Ecto neural progenitor cell (in vitro differentiated cells): ENCODE measurements at places on chromosomes 6 and 20.

DNA sequence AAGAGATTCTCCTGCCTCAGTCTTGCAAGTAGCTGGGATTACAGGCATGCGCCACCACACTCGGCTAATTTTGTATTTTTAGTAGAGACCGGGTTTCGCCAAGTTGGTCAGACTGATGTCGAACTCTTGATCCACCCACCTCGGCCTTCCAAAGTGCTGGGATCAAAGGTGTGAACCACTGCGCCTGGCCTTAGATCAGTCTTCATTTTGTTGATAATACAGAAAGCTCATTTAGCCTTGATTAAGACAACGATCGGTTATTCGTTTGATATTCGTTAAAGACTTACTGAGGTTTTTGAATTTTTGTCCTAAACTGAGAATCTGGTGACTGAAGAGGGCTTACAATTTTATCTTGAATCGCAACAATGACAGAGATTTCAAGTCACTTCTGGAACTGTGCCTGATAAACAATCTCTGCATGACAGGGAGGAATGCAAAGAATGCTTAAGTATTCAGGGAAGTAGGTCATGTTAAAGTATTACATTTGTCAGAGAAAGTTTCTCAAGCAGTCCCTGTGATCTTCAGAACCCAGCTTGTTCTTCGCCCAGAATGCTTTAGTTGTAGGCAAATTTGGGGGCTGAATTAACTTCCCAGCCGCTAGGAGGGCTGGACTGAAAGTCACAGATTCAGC lies 14.8 kb downstream of the AKAP12 start:
- DNase-seq: no peak

GRCh38 chr20:60960500-60960899 lies 291.6 kb upstream of the CDH4 start:
- no peak for DNase-seq

- DNase-seq: no peak
These were observed 78.2 kb upstream of the ARID1B start for GRCh38 chr6:156699017-156699421.

DNA sequence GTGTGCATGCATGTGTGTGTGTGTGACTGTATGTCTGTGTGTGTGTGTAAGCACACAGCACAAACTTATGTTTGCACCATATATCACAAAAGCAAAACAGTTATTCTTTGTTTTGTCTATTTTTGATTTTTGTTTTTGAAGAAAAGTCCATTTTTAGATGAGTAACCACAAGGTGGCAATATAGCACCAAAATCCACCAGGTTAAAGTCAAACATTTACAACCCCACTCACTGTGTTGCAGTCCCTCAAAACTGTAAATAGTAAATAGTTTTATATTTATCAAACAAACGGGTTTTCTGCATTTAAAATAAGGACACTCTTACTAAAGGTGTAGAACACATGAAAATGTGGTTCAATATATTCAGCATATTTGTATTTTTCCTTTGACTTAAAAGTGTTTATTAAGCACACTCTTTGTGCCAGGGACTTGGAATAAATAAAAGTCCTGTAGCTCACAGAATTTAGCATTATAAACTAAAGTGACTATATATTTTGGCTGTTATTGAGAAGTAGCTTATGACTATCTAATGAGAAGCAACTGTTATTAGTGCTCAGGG lies 118.5 kb downstream of the GFRAL start:
- no peak for DNase-seq

- DNase-seq: peak; percentile 82
These were observed 224.5 kb downstream of the PREX1 start for GRCh38 chr20:48603116-48603818.

DNA sequence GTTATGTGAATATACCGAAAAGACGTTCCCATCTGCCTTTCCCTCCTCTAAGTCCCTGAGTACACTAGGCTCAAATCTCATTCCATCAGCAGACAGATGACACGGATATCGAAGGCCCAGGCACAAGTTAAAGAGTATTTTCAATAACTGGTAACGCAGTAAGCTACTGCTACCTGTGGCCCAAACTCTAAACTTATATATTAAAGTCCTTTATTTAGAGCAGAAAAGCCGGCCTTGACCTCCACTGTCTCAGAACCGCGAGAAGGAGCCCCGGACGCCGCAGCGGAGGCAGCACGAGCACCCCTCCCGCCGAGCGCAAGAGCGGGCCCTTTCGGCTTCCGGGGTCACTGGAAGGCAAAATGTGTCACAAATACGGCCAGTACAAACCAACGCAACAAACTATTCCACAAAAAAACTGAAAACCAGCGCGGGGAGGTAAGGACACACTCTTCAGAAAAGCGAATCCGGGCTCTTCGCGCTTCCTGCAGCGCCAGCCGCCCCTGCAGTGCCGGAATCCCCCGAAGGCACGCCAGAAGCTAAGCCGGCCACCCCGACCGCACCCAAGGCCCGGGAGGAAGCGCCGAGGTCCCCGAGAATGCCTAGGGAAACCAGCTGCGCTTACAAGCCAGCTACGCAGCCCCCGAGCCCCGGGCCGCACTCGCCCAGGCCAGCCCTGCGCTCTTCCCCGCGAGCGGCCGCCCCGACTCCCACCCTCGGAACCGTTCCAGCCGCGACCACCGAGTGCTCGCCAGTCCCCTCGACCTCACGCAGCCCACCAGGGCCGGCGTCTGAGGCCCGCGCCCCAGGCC lies 681 bp downstream of the DIDO1 start:
- DNase-seq: peak; percentile 62

GRCh38 chr6:111609028-111609820 lies 3.5 kb upstream of the TRAF3IP2 start:
- peak; percentile 35 for DNase-seq

- no peak for DNase-seq
These were observed 912.1 kb downstream of the PHF3 start for GRCh38 chr6:64547594-64548268.

GRCh38 chr6:137901454-137901853 lies 34.4 kb downstream of the TNFAIP3 start:
- no peak for DNase-seq

GRCh38 chr6:161837854-161838253 lies 564.0 kb upstream of the AGPAT4 start:
- no peak for DNase-seq

GRCh38 chr20:23670361-23670760 lies 18.5 kb downstream of the CST4 start:
- no peak for DNase-seq

DNA sequence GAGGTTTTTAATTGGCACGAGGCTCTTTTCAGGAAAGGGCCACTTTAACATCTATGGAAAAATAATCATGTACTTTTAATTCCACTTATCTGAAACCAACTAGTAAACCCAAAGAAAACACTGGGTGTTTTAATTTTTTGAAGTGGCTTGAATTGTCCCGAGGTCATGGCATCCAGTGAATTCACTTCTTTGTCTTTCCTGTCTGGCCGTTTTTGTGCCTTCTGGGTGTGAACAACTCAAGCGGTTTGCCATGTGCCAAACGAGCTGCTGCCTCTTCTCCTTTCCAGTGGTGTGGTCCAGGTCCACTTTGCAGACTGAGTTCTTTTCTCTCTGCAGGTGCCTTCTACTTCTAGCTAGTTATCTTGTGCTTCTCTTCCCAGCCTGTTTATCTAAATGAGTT lies 117.5 kb downstream of the PLCB4 start:
- no peak for DNase-seq

GRCh38 chr6:126170978-126171382 lies 168.9 kb upstream of the CENPW start:
- DNase-seq: no peak

DNA sequence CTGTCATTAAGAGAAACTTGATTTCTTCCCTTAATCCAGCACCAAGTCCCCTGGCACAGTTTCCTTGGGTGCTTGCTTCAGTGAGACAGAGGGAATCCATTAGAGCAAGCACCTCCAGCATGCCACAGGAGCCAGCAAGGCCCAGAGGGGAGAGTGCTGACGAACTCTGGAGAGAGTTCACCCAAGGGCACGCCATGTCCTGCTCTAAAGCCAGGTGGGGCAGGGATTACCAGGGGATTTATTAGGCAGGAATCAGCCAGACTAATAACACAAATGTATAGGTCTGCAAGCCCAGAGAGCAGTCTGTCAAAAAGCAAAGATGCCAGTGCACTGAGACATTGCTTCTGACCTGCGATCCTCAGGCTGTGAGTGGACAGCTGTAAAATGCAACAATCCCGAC lies 155.4 kb upstream of the SYNDIG1 start:
- DNase-seq: no peak

- DNase-seq: no peak
These were observed at the start of gene OGFR for GRCh38 chr20:62804627-62805154. Gene OGFR (plus strand): TSS chr20:62804835. CDS start chr20:62804860, 25 bp downstream.

DNA sequence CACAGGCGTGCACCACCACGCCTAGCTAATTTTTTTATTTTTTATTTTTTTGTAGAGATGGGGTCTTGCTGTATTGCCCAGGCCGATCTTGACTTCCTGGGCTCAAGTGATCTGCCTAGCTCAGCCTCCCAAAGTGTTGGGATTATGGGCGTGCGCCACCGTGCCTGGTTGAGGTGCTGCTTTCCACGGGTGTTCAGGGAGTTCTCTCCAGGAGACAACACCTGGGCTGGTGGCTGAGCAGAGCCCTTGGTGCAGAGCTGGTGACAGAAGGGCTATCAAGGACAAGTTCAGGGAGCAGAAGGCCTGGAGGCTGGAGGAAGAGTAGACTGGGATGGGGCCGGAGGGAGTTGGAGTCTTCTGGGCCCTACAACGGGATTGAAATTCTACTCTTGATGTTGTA lies 34.6 kb downstream of the TFAP2C start:
- DNase-seq: no peak

- DNase-seq: no peak
These were observed 121.5 kb downstream of the PAX1 start for GRCh38 chr20:21826976-21827375.

- peak; percentile 24 for DNase-seq
These were observed 1567.8 kb upstream of the DEFB115 start for GRCh38 chr20:29689411-29690225.

DNA sequence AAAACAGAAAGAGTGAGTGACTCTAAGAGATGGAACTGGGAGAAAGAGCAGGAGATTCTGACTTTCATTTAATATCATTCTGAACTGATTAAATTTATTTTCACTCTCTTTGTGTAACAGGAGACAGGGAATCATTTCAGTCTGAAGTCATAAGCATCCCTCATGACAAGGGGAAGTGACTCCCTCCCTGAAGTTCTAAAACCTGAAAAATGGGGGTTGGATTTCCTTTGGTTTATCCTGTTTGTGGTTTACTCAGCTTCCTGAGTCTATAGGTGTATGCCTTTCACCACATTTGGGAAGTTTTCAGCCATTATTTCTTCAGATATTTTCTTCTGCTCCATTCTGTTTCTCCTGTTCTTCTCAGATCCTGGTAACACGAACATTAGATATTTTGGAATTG lies 3.4 kb upstream of the FKBP1A start:
- no peak for DNase-seq

- DNase-seq: no peak
These were observed 634.5 kb downstream of the QKI start for GRCh38 chr6:164048840-164049516.

DNA sequence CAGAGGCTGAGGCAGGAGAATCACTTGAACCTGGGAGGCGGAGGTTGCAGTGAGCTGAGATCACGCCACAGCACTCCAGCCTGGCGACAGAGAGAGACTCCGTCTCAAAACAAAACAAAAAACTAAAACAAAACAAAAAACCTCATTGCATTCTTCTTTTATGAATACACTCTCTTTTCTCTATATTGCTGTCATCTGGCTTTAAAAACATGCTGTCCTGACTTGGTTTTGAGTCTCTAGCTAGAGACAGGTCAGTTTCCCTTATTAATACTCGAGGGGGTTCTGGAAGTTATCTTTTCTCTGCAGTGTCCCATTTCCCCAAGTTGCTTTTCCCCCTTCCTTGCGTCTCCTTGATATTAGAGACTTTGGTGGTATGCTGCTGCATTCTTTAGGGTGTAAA lies 50.9 kb downstream of the RIOK1 start:
- DNase-seq: no peak

DNA sequence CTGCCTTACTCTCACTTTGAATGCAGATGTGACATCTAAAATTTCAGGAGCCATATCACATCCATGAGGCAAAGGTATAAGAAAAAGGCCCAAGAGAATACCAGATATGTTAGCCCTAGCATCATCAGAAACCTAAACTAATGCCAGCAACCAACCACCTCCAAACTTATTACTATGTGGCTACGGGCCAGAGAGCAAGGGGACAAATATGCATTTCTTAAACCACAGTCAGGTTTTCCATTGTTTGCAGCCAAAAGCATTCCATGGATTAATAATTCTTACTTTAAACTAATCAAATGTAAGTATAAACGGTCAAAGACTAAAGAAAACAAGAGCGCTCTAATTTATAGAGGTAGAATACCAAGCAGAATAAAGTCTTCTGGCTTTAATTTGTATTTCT lies 84.7 kb downstream of the TASP1 start:
- no peak for DNase-seq

GRCh38 chr6:5529015-5529414 lies 267.7 kb downstream of the FARS2 start:
- no peak for DNase-seq

- DNase-seq: no peak
These were observed 30.0 kb upstream of the ZNF133 start for GRCh38 chr20:18258126-18258860.

GRCh38 chr6:158861686-158862381 lies 42.7 kb upstream of the EZR start:
- no peak for DNase-seq

- DNase-seq: no peak
These were observed 155.4 kb upstream of the MARCKS start for GRCh38 chr6:113701552-113702254.

- no peak for DNase-seq
These were observed 12.7 kb downstream of the STXBP5 start for GRCh38 chr6:147216915-147217314.

GRCh38 chr6:125054331-125054730 lies 92.1 kb downstream of the RNF217 start:
- no peak for DNase-seq

GRCh38 chr6:124887872-124888580 lies 74.2 kb upstream of the RNF217 start:
- no peak for DNase-seq

- DNase-seq: no peak
These were observed 4.5 kb upstream of the ZNF831 start for GRCh38 chr20:59159091-59159490.

- DNase-seq: no peak
These were observed 46.1 kb upstream of the DSN1 start for GRCh38 chr20:36819659-36820058.

GRCh38 chr6:77131426-77131825 lies 331.9 kb downstream of the HTR1B start:
- no peak for DNase-seq

DNA sequence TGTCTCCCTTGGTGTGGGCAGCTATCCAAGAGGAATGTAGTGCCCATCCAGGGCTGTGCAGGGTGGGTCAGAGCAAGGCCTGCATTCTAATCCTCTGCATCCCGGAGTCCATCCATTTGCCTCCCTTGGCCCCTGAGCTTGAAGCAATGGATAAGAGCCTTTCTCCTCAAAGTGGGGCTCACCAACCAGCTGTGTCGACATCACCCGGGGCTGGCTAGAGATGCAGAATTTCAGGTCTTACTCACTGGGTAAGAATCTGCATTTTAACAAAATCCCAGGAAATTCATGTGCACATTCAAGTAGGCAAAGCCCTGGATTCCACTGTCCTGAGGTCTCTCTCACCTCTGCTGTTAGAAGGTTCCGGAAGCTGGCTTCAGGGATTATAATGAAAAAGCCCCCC lies 95.3 kb downstream of the MDGA1 start:
- DNase-seq: no peak
